Germinal center (tissue), 1 donor: ENCODE measurements at places on chromosomes 11 and 22.
A peak's percentile ranks its signal among the peaks of the same experiment; 100 is the strongest.

DNA sequence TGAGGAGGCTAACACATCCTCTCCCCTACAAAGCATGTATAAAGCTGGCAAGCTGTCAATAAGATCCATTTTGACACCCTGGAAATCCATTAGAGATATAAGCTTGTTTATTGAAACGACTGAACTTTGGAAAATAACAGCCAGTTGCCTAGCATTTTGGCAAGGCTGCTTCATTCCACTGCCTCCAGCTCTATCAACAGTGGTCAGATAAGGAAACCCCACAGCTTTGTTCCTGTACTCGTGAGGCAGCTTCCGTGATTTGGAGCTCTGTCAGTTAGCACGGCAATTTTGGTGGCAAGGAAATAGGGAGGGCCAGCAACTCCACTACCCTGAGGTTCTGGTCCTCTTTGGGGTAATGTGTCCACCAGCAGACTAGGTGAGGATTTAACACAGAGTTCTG is 2.0 kb upstream of the OR51S1 start:
- DNase-seq = no peak

- DNase-seq = no peak
These were observed 30.5 kb downstream of the MUC2 start for GRCh38 chr11:1105183-1105565.

- peak; percentile 3 for DNase-seq
These were observed 53.5 kb downstream of the MCAM start for GRCh38 chr11:119263352-119263940.

DNA sequence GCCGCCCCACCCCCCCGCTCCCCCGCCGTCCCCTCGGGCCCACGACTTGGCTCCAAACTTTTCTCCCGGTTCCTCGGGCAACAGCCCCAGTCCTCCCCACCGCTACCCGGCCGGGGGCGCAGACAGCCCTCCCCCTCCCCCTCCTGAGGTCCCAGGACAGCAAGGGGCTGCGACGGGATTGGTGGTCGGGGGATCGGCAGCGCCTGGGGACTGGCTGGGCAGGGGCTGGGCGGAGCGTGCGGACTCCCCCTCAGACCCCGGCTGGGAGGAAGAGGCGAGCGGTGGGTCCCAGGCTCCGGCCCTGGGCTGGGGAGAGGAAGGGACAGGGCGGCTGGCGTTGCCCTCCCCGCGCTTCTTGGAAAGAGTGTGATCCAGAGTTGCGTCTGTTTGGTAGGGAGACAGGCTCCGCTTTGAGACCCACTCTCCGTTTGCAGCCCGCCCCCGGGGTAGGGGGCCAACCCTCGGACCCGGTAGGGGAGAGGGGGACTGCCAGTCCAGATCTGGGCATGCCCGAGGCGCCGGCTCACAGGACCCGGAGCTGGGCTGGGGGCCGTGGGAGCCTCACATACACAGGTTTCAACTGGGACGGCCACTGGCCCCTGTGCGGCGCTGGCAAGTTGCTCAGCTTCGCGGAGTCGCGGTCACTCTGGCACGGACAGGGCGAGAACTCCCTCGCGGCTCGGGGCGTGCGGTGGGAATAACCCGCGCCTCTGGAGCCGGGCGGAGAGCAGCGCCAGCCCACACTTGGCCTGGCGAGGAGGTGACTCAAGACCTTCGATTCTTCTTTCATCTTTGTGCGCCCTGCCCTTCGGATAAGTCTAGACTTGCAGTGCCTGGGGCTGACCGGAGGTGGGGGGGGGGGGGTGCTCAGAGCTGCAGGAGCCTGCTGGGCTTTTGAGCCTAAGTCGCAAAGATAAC is 999 bp downstream of the TSKU start:
- DNase-seq = no peak

GRCh38 chr11:33624083-33624482 is 76.5 kb downstream of the C11orf91 start:
- DNase-seq = no peak

GRCh38 chr11:108592591-108593213 is 866 bp downstream of the EXPH5 start:
- DNase-seq = no peak

GRCh38 chr11:35617687-35618496 is at the start of gene FJX1:
Gene FJX1, plus strand, starts transcription at chr11:35618460. Its CDS starts 177 bp downstream, at chr11:35618637.
- peak; percentile 48 for DNase-seq

- no peak for DNase-seq
These were observed 3.7 kb downstream of the MIAT start for GRCh38 chr22:26660961-26661578.

GRCh38 chr11:16070573-16070972 is 285.8 kb downstream of the SOX6 start:
- DNase-seq = no peak

- DNase-seq = no peak
These were observed 9.8 kb downstream of the THAP12 start for GRCh38 chr11:76371170-76371569.
